Activated gamma-delta T cell treated with Interleukin-2 at 50 U/mL for 16 hours (primary cell): ENCODE measurements at places on chromosomes 1 and 21.

GRCh38 chr1:43421976-43422750 lies 31.6 kb downstream of the HYI start:
- no peak for DNase-seq

- no peak for DNase-seq
Measured at GRCh38 chr1:87243573-87243972, 85.1 kb upstream of the LMO4 start.

GRCh38 chr1:76425201-76426145 lies 350.9 kb downstream of the ST6GALNAC3 start:
- no peak for DNase-seq

DNA sequence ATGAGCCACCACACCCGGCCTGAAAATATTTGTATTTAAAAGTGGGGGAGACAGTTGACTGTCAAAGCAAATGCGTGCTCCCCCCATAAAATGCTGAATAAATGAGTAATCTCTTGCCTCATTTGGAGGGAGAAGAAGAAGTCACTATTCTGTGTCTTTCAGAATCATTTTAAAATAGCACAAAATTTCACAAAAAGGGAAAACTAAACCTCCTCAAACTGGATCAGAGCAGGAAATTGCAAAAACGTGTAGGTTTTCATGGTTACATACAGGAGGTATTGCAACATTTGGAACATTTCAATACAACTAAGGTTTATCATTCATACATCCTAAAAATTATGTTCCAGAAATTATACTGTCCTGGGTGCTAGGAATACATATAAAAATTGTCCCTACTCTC lies 13.6 kb downstream of the MTF1 start:
- no peak for DNase-seq

DNA sequence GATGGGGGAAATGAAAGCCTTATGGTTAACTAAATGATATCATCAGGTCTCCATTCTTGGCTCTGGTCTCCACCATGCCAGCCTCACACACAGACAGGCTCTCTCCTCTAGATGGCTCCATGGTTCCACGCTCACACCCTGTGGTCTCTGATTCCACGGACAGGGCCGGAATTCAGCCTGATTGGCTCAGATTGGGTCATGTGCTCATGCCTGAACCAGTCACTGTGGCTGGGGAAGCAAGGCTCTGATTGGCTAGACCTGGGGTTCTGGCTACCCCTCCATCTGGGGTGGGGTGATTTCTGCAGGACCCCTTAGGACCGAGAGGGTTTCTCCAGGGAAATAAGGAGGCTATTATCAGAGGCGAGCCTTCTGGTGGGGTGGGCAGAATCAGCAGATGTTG lies 277.0 kb downstream of the PTPRU start:
- no peak for DNase-seq

- DNase-seq, result no peak
Measured at GRCh38 chr1:1359664-1360468, 1.5 kb upstream of the MXRA8 start.

DNA sequence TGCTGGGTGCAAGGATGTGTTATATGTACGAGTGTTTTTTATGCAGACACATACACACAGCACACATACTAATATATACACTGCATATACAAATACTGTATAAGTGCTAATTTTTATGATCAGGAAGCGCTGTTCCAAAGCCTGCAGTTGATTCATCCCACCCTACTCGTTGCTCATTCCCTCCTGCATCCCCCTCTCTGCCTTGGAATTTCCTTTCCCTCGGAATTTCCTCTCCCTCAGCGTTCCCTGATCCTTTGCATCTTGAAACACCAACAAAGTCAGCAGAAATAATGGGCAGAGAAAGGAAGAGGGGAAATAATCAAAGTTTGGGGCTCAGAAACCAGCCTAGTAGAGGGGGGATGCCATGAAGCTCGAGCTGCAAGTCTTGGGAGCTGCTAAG lies 98.9 kb downstream of the CSMD2 start:
- no peak for DNase-seq

GRCh38 chr1:87986130-87986866 lies 657.6 kb downstream of the LMO4 start:
- DNase-seq, result no peak

DNA sequence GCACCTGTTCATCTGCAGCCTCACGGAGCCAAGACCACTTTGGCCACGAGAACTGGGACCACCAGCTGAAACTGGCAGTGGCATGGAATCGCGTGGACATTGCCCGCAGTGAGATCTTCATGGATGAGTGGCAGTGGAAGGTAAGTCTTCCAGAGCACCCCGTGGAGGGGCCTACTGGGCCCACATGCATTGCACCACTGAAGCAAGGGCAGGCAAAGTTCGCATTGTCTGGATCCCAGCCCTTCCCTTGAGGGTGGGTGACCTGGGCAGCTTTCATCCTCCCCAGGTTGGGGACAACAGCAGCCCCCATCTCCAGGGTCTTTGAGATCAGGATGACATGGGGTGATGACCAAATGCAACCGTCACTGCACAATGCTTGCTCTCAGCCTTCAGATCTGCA lies 37.5 kb downstream of the TRPM2 start:
- DNase-seq, result no peak

GRCh38 chr1:211525101-211525676 lies 33.2 kb upstream of the RD3 start:
- no peak for DNase-seq

DNA sequence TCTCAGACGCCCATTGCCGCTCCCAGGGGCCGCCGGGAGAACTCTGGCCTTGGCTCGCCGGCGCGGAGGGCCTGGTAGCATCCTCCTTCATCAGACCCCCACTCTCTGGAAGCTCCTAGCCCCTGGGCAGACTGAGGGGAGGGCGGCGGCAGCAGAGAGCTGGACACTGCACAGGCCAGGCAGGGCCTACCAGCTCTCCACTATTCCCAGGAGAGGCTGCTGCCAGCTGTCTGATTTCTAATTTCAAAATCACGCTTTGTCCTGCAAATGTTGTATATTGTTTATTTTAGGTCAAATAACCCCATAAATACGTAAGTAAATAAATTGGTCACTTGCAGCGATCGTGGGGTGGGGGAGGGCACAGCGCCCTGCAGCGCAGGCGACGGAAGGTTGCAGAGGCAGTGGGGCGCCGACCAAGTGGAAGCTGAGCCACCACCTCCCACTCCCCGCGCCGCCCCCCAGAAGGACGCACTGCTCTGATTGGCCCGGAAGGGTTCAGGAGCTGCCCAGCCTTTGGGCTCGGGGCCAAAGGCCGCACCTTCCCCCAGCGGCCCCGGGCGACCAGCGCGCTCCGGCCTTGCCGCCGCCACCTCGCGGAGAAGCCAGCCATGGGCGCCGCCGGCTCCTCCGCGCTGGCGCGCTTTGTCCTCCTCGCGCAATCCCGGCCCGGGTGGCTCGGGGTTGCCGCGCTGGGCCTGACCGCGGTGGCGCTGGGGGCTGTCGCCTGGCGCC lies at the start of gene MTARC1:
MTARC1 (plus strand) TSS at position 577 of the 732 bp plus-strand sequence; CDS start at position 609, 32 bp downstream.
- DNase-seq, result no peak

DNA sequence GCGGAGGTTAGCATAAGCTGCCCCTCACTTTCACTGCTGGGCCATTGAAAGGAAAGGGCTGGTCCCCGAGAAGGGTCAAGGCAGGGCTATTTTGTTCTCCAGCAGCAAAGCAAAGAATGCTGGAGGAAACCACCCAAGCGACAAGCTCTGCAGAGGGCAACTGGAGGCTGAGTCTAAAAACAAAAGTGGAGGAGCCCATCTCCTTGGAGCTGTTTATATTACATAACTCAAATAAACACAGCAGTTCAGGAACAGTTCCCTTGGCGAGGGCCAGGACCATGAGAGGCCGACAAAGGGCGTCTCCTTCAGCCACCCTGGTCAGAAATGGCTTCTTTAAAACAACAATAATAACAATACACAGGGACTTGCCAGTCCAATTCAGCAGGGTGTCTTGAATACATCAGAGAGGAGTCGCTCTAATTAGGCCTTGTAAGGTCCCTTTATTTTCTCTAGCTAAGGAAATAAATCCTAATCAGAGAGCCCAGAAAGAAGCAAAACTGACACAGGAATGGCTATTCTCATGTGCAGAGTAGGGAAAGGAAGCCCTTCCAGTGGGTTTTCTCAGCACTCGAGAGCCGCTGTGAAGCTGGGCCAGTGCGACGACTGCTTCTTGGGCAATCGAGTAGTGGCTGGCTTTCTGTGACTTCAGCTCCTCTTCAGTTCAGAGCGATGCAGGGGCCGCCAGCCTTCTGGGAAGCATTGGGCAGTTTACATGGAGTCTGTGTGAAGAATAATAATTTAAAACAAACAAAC lies 57.0 kb upstream of the TARBP1 start:
- DNase-seq, result no peak

- no peak for DNase-seq
Measured at GRCh38 chr1:153343811-153344717, 4.6 kb downstream of the PGLYRP4 start.

DNA sequence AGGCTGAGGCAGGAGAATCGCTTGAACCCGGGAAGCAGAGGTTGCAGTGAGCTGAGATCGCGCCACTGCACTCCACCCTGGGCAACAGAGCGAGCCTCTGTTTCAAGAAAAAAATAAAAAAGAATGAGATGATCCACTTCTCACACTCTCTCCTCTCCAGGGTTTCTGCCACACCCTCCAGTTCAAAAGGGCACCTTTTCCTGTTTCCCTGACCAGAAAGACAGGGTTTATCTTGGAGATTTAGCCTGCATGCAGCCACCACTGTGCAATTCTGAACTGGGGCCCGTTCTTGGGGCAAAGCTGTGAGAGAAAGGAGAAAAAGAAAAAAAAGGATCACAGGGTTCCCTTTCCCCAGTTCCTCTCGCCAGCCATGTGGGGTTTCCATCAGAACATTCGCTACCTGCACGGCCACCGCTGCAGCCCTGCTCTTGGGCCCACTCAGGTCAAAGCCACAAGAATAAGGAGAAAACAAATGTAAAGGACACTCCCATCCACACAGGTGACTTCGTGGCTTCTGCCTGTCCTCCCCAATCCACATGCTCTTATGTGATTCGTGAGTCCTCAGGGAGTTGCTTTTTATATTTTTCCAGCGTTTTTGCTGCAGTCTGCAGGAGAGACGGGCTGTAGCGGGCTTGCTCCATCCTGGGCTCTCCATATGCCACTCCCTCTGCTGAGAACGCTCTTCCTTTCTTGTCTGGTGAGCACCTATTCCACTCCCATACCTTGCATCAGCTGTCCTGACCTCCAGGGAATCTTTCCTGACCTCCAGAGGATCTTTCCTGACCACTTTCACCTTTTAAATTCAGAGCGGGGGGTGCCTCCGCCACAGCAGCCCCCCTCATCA lies 26.4 kb downstream of the GNG4 start:
- no peak for DNase-seq

DNA sequence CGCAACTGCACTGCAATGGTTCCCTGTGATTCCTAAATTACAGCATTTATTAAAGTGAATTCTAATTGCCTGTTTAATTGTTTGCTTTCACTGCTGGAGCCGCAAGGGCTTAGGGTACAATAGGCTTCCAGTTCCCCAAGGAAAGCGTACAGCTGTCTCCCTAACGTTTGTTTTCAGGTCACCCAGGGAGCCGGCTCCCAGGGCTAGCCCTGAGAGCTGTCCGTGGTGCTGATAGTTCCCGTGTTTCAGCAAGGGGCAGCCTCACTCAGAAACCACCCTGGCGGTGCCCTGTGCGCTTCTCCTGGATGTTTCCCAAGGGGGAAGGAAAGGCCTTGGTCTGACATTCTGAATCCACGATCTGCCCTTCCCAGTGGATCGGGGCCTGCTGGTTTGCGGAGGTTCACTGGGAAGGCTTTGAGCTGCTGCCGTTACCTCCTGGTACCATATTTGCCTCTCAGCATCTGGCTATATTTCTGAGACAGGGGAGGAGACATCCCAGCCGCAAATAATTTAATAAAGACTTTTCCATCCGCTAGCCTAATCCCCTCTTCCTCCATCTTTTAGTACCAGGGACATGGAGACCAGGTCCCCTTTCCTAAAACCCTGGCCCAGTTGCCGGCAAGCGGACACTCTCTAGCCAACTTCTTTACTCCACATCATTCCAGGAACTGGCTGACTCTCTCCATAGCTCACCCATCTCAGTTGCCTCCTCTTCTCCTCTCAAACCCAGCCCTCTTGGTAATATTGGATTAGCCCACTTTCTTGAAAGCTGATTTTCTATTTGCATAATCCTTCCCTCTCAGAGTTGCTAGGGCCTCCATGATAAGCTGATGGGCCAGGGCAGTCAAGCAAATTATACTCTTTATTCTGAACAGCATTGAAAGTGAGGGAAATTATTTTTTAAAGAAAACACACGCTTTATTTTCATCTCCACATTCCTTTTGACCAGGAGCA lies 149.0 kb downstream of the IGSF21 start:
- DNase-seq, result no peak

GRCh38 chr1:202765721-202766120 lies 42.5 kb downstream of the KDM5B start:
- DNase-seq, result no peak

DNA sequence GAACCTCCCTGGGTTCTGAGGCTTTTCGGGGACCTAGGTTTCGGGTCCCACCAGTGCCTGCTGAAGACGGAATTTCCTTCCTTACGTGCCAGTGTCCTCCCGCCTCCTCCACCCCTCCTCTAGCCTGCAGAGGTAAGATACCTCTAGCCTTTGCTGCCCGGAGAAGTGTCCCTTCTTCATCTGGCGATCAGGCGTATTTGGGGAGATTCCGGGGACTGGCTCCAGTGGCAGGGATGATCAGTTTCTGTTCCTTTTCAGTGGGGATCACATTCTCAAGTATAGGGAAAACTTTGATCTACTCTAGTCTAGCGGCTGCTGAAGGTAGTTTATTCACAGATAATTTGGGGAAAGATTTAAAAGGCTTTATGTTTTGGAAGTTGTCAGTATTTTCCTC lies 674 bp downstream of the CEP350 start:
- DNase-seq, result no peak

- DNase-seq, result no peak
Measured at GRCh38 chr1:223087291-223088255, 55.5 kb downstream of the TLR5 start.

DNA sequence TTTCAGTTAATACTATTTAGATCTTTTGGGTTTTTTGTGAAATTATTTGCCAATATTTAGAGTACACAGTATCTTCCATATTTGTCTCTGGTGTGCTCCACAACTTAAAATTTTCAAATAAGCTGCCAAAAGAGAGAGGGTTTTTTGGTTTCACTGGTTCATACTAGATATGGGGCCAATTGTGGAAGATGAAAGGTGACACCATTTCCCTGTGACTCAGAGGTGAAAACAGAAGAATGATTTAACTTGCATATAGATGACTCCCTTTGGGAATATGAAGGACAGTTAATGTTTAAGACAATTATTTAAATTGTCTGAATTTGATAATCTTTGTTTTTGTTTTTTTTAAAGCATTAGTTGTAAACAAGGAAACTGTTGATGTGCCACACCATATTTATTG lies 37.5 kb downstream of the IVNS1ABP start:
- DNase-seq, result no peak
